Stimulated activated CD8-positive, alpha-beta memory T cell treated with anti-CD3 and anti-CD28 coated beads, Interleukin-15, amount 100 ng/mL, for 24 hours (primary cell): ENCODE measurements at places on chromosomes 7 and 10.
A peak's percentile ranks its signal among the peaks of the same experiment; 100 is the strongest.

GRCh38 chr7:111933609-111934008 lies 272.6 kb downstream of the DOCK4 start:
- DNase-seq = no peak

- DNase-seq = no peak
These were observed 93.2 kb downstream of the ADK start for GRCh38 chr10:74244097-74244685.

- no peak for DNase-seq
These were observed 70.3 kb downstream of the PARP12 start for GRCh38 chr7:139992353-139993044.

- no peak for DNase-seq
These were observed 20.8 kb downstream of the DLG5 start for GRCh38 chr10:77905781-77906180.

DNA sequence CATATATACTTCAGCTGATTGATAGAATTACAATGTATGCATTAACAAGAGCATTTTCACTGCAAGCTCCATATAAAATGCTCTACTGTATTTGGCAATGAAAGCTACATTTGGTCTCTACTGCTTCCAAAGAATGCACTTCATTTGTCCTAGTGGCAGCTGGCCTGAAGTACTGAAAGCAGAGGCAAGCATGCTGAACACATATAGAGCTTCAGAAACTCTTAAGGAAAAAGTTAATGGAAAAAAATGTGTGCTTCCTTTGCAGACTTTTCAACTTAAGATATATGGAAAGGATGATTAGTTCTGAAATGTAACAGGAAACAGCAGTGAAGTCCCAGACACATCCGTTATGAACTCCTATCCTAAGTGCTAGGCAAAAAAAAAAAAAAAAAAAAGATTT lies 537.1 kb upstream of the POM121L12 start:
- DNase-seq = no peak

- DNase-seq = no peak
These were observed 44.2 kb upstream of the TES start for GRCh38 chr7:116166156-116166555.

DNA sequence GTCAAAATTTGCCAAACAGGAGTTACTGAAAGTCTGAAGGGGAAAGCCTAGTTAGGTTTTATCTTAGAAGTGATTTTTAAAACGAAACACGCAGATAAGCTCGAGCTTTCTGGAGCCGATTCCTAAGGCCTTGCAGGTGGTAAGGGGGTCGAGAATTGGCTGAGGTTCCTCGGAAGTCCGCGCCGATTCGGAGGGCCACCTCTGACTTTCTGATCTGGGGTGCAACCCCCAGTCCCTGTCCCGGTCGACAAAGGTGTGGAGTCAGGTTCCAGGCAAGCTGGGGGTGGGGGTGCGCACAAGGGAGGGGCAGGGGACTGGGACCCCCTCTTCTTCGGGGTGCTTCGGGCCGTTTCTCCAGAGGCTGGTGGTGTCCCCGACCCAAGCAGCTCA lies 701 bp upstream of the CUL1 start:
- DNase-seq = peak; percentile 24

DNA sequence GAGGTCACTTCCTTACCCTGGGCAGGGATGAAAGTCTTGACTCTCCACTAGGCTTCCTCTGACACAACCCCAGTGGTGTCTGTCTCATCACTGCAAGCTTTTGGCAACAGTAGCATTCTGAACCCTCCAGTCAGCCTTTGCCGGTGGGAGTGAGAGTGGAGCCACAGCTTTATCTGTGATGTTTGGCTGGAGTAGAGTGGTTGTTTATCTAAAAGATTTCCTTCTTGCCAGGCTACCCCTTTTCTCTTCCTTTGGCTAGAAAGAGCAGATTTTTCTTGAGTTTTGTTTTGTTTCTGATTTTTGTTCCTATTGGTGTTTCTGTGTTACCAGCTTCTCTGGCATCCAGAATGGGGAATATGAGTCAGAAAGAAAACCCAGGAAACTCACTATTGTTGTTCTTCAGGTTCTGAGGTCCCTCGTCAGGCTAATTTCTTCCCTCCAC lies 98.9 kb upstream of the KIF5B start:
- DNase-seq = no peak

DNA sequence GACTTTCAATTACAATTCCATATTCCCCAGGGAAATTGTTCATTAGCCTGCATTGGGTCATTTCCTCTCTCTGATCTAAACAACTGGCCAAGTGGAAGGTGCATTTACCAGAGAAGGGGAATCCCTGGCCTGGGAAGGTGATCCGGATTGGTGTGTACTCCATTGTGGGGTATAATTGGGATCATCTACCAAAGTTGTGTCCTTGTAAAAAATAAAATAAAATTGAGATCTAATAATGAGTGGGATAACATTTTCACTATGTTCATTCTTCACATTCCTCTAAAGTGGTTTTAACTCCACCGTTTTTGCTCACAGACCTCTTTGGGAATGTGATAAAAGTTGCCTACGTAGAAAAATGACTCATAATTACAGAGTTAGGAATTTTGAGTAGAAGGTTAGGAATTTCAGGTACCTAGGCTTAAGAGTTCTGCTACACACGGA lies 22.8 kb downstream of the ARL5B start:
- no peak for DNase-seq

GRCh38 chr7:70808876-70809275 lies 323.1 kb upstream of the GALNT17 start:
- DNase-seq = no peak

DNA sequence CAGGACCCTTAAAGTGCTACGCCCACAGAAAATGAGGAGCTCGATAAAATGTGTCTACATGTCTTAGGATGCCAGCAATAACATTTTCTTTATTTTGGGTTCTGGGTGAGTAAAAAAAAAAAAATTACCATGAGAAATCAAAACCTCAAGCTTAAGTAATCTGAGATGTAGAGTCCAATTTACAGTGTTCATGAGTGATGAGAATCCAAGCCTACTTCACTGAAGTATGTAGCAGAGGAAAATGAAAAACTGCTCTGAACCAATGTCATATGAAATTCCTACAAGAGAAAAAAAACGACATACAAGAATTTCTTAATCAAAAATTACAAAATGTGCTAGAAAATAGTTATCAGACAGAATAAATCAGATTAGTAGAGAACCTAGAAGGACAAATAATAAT lies 274.4 kb downstream of the HTR7 start:
- no peak for DNase-seq

DNA sequence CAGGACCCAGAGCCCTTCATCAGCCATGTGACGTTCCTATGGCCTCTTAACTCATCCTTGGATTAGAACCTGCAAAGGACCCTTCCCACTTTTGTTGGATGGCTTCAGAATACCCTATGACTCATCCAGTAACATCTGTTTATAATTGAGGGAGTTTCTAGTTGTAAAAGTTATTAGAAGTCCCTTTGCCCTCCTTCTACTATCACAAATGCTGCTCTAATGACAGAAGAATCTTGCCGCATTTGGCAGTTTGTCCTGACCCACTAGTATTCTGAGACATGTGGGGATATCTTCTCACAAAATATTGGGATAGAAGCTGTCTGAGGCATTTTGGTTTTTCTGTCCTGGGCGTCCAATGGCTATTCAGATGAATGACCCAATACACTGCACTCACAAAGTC lies 251.8 kb upstream of the TMEM72 start:
- DNase-seq = no peak
